ENCODE measurements at places on chromosomes 16 and 17. TPM values are rescaled to one million over a fixed set of nuclear protein-coding genes. Genes with fewer than 3 reads are reported as not detected.
A peak's percentile ranks its signal among the peaks of the same experiment; 100 is the strongest.

GRCh38 chr17:68812876-68813584 is 142.2 kb downstream of the ABCA8 start:
- DNase-seq = no peak
- H3K27ac ChIP-seq = no peak overlapping the region
- H3K4me3 ChIP-seq = no peak overlapping the region
- H3K36me3 ChIP-seq = no peaks in the 10 kb centered on the region
- H3K27me3 ChIP-seq = no peaks in the 10 kb centered on the region
- no peaks in the 10 kb centered on the region for H3K4me1 ChIP-seq

- peaks cover 17% of the 10 kb centered on the region for H3K4me1 ChIP-seq
- no peak overlapping the region for H3K4me3 ChIP-seq
- H3K27me3 ChIP-seq = no peaks in the 10 kb centered on the region
- peaks cover 53% of the 10 kb centered on the region for H3K36me3 ChIP-seq
These were observed 3.4 kb downstream of the NARF start for GRCh38 chr17:82461827-82462524.

DNA sequence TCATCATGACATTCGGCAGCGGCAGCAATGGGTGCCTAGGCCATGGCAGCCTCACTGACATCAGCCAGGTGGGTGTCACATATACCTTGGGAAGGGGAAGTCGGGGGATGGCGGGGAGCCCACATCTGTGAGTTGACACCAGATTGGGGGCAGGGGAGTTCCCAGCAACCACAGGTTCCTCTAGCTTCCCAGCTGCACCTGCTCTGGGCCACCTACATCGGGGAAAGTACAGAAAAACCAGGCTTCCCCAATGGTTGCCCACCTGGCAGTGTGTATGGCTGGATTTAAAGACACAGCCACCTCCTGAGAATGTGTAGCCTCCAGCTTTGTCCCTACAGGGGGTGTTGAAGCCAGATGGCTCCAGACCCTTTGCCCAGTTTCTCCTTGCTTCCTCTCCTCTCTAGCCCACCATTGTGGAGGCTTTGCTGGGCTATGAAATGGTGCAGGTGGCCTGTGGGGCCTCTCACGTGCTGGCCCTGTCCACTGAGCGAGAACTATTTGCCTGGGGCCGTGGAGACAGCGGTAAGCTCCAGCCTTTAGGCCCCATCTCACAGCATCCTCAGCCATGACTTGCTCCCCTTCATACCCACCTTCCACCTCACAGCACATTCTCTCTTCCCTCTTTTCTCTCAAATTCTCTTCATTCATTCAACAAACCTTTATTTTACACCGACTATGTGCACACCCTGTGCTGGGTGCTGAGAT is 5.0 kb upstream of the TRAF4 start:
- H3K4me1 ChIP-seq = peaks cover 8% of the 10 kb centered on the region
- H3K27ac ChIP-seq = no peak overlapping the region
- DNase-seq = no peak
- no peaks in the 10 kb centered on the region for H3K36me3 ChIP-seq
- H3K4me3 ChIP-seq = no peak overlapping the region

- H3K36me3 ChIP-seq = no peaks in the 10 kb centered on the region
- peaks cover 34% of the 10 kb centered on the region for H3K4me1 ChIP-seq
These were observed 9.1 kb downstream of the MPRIP start for GRCh38 chr17:17051380-17051779.

GRCh38 chr16:89453501-89454321 is 36.6 kb downstream of the ANKRD11 start:
- no peaks in the 10 kb centered on the region for H3K36me3 ChIP-seq
- H3K27me3 ChIP-seq = no peaks in the 10 kb centered on the region
- peaks cover 91% of the 10 kb centered on the region for H3K4me1 ChIP-seq
- DNase-seq = no peak
- H3K4me3 ChIP-seq = peak overlapping the region; percentile 70

GRCh38 chr16:85172455-85173145 is 60.3 kb upstream of the CIBAR2 start:
- DNase-seq = no peak
- H3K27ac ChIP-seq = no peak overlapping the region
- H3K4me3 ChIP-seq = no peak overlapping the region
- H3K4me1 ChIP-seq = no peaks in the 10 kb centered on the region
- no peaks in the 10 kb centered on the region for H3K36me3 ChIP-seq
- no peaks in the 10 kb centered on the region for H3K27me3 ChIP-seq

DNA sequence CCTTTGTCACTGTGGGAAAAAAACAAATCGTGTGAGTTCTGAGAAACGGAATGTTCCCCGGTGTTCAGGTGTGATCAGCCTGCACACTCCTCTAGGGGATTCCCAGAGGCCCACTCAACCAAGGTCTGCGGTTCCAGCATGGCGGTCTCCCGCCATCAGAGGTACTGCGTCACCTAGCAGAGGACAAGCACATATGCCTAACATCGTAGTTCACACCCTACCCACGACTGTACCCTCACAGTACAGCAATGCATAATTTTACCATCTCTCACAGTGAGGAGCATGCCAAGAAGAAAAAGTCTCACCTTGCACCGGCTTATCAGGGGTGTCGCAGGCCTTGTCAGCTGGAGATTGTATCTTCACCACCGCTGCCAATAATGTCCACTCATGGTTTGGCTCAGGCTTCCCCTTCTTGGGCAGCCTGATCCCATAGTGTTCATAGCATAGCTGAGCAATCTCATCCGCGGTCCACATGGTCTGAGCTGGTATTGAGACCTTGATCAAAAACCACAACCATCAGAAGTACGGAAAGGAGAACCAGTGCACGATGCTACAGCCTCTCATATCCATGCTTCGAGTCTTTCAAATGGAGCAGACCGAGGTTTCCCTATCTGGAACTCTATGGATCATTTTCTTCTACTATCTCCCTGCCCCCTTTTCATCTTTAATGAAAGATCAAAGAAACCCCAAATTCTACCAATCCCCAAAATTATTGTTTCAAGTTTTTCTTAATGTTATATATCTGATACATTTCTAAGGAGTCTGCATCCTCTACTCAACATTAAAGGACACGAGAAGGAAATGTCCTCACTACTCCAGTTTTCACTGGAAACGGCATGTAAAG is 2.5 kb downstream of the ADAT1 start:
- no peak for DNase-seq
- peaks cover 25% of the 10 kb centered on the region for H3K36me3 ChIP-seq
- peak overlapping the region; percentile 48 for H3K4me3 ChIP-seq
- H3K27me3 ChIP-seq = no peaks in the 10 kb centered on the region
- peaks cover 41% of the 10 kb centered on the region for H3K4me1 ChIP-seq

GRCh38 chr17:77303620-77304019 is 162.9 kb downstream of the SEC14L1 start:
- no peaks in the 10 kb centered on the region for H3K27me3 ChIP-seq
- H3K4me3 ChIP-seq = no peak overlapping the region
- H3K4me1 ChIP-seq = no peaks in the 10 kb centered on the region

GRCh38 chr16:20874088-20874581 is 26.0 kb downstream of the DCUN1D3 start:
- peaks cover 22% of the 10 kb centered on the region for H3K4me1 ChIP-seq
- H3K36me3 ChIP-seq = no peaks in the 10 kb centered on the region

GRCh38 chr17:19672009-19672750 is 23.6 kb downstream of the ALDH3A2 start:
- H3K4me1 ChIP-seq = no peaks in the 10 kb centered on the region
- H3K27me3 ChIP-seq = no peaks in the 10 kb centered on the region
- peaks cover 18% of the 10 kb centered on the region for H3K36me3 ChIP-seq
- H3K27ac ChIP-seq = no peak overlapping the region
- H3K4me3 ChIP-seq = no peak overlapping the region
- DNase-seq = no peak

- H3K27ac ChIP-seq = no peak overlapping the region
- H3K4me1 ChIP-seq = peaks cover 45% of the 10 kb centered on the region
- peak; percentile 30 for DNase-seq
- H3K36me3 ChIP-seq = no peaks in the 10 kb centered on the region
- no peak overlapping the region for H3K4me3 ChIP-seq
- no peaks in the 10 kb centered on the region for H3K27me3 ChIP-seq
These were observed 116.4 kb upstream of the SMURF2 start for GRCh38 chr17:64778240-64779097.

GRCh38 chr17:78037280-78037679 is 78.8 kb downstream of the TNRC6C start:
- H3K27ac ChIP-seq = no peak overlapping the region
- H3K27me3 ChIP-seq = no peaks in the 10 kb centered on the region
- DNase-seq = no peak

DNA sequence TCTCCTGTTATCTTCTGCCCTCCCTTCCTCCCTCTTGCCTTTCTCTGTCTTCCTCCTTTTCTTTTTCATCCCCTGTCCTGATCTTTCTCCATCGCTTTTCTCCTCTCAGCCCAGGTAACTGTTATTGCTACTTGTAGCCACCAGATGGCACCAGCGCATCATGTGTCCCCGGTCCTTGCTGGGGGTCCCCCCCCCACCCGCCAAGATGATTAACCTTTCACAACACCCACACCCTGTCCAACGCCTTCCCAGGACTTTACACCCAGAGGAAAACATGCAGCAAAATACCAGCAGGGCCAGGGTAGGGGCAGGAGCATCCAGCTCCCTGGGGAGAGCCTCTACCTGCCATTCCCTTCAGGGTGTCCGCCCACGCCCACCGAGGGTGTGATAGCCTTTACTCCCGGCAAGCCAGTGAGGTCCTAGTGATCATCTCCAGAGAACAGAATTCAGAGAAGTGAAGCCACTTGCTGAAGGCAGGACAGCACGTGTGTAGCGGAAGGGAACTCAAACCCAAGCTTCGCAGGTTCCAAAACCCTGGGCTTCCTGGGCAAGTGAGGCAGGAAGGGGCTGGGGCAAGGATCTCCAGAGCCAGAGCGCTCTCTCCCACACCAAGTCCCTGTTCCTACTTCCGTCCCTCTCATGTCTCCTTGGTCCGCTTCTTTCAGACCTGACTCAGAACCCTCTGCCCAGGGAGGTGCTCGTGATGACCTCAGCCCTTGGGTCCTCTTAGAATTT is 13.4 kb upstream of the TAC4 start:
- H3K36me3 ChIP-seq = no peaks in the 10 kb centered on the region
- H3K27ac ChIP-seq = no peak overlapping the region
- no peak overlapping the region for H3K4me3 ChIP-seq

DNA sequence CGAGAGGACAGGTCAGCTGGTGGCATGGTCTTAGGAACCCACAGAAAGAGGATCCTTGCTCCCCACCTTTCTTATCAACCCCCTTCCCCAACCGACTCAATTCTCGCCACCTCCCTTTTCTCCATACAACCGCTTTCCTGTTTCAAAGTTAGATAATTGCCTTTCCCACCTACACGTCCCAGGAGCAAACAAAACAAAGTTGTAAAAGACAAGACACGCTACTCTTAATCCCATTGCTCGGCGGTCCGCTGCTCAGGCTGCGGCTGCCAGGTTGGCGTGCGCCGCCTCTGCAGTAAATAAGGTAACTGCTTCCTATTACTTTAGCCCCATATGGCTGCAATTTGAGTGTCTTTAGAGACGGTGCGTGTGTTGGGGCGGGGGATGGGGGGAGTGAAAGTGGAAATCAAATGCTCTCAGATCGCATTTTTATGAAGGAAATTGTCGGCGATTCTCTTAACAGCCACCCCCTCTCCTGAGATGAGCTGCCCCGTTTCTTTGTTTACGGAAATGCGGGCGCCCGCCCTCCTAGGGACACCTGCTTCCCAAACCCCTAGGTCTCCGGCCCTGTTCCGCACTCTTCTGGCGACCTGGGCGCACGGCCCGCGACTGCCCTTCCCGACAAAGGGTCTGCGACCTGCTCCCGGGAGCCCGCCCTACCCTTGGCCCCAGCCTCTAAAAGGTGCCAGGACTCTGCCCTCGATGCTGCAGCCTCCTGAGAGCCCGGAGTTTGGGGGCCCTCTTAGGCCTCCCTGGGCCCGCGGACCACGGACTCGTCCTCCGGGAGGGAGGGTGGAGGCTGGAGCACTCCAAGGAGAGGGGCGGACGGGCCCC is 3.7 kb upstream of the CBX8 start:
- peaks cover 82% of the 10 kb centered on the region for H3K4me1 ChIP-seq
- DNase-seq = peak; percentile 61
- no peak overlapping the region for H3K27ac ChIP-seq
- peak overlapping the region; percentile 26 for H3K4me3 ChIP-seq
- peaks cover 37% of the 10 kb centered on the region for H3K27me3 ChIP-seq
- no peaks in the 10 kb centered on the region for H3K36me3 ChIP-seq

DNA sequence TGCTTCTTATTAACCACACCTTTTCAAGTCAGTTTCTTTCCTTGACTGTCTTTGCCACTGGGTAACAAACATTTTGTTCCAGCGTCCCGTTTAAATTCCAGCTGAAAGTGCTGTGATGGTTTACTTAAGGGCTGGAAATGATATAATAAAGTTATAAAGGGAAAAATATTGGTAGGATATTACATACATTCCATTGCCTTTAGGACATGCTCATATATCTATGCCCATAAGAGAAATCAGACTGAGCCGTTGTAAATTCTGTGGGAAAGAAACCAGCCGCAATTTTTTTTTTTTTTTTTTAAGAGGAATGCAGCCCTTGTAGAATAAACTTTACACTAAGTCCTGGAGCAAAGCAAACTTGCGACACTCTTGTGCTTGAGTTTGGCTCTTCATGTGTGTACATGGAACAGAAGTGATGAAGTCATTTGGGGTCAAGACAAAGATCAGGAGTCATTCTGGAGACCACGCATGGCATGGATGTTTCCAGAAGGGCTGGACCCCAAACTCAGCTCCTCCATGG is 210.9 kb downstream of the XYLT1 start:
- H3K27me3 ChIP-seq = no peaks in the 10 kb centered on the region
- no peak for DNase-seq
- no peaks in the 10 kb centered on the region for H3K4me1 ChIP-seq
- H3K27ac ChIP-seq = no peak overlapping the region

DNA sequence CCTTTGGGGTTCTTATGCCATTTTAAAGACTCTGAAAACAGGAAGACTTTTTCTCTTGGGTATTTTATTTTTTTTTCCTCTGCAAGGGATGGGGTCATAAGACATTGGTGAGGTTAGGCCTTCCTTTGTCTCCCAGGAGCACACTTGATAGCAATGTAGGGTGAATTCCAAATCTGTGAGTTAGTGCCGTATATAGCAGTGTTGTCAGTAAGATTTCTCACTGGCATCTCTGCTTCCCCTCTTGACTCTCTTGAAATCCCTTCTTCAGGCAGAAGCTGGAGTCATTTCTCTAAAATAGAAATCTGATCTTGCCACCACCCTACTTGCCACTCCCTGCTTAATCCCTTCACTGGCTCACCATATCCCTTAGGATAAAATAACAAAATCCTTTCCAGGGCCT is 529.7 kb downstream of the WWOX start:
- no peaks in the 10 kb centered on the region for H3K36me3 ChIP-seq
- no peaks in the 10 kb centered on the region for H3K27me3 ChIP-seq
- H3K4me1 ChIP-seq = no peaks in the 10 kb centered on the region
- H3K4me3 ChIP-seq = no peak overlapping the region

- peaks cover 5% of the 10 kb centered on the region for H3K4me1 ChIP-seq
- no peak for DNase-seq
- no peak within 1 kb of the TSS for H3K27ac ChIP-seq
- H3K36me3 ChIP-seq = no peaks in the 10 kb centered on the region
- no peak within 1 kb of the TSS for H3K4me3 ChIP-seq
- peaks cover 21% of the 10 kb centered on the region for H3K27me3 ChIP-seq
These were observed at the start of gene CHP2 for GRCh38 chr16:23754594-23755483. Gene CHP2, plus strand, starts transcription at chr16:23755026. Its CDS starts 24 bp downstream, at chr16:23755050.

- H3K36me3 ChIP-seq = no peaks in the 10 kb centered on the region
- no peak overlapping the region for H3K27ac ChIP-seq
- H3K4me3 ChIP-seq = no peak overlapping the region
- DNase-seq = no peak
- no peaks in the 10 kb centered on the region for H3K4me1 ChIP-seq
- no peaks in the 10 kb centered on the region for H3K27me3 ChIP-seq
These were observed 38.5 kb downstream of the IGF2BP1 start for GRCh38 chr17:49035470-49036269.

The KRTAP3-1 gene
- not detected for polyA plus RNA-seq

The CIITA gene
- polyA plus RNA-seq = 1.9 TPM

The PMFBP1 gene
- polyA plus RNA-seq = not detected

The GAS7 gene
- 0.16 TPM for polyA plus RNA-seq

The YBX2 gene
- not detected for polyA plus RNA-seq

The HIC1 gene
- 0.54 TPM for polyA plus RNA-seq

The PPP1R27 gene
- not detected for polyA plus RNA-seq

All from CD4-positive, CD25-positive, alpha-beta regulatory T cell (primary cell).